ENCODE measurements at places on chromosomes 2 and 18.
A peak's percentile ranks its signal among the peaks of the same experiment; 100 is the strongest.

GRCh38 chr18:49565612-49566011, 3.8 kb downstream of the LIPG start:
- DNase-seq, result no peak

GRCh38 chr18:56637711-56638231, 621 bp downstream of the TXNL1 start:
- DNase-seq, result peak; percentile 23

DNA sequence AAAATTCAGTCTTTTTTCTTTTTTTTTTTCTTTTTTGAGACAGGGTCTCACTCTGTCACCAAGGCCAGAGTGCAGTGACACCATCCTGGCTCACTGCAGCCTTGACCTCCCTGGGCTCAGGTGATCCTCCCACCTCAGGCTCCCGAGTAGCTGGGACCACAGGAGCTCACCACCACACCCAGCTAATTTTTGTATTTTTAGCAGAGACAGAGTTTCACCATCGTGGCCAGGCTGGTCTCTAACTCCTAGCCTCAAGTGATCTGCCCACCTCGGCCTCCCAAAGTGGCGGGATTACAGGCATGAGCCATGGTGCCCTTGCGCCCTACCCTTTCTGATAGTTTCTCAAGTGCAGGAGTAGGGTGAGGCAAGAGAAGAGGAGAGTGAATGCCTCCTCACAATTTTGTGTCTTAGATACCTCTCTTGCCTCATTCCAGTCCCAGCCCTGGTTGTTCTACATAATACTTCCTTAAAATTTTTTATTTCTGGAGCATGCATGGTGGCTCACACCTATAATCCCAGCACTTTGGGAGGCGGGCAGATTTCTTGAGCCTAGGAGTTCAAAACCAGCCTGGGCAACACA, 68.2 kb upstream of the CAB39 start:
- DNase-seq, result no peak

DNA sequence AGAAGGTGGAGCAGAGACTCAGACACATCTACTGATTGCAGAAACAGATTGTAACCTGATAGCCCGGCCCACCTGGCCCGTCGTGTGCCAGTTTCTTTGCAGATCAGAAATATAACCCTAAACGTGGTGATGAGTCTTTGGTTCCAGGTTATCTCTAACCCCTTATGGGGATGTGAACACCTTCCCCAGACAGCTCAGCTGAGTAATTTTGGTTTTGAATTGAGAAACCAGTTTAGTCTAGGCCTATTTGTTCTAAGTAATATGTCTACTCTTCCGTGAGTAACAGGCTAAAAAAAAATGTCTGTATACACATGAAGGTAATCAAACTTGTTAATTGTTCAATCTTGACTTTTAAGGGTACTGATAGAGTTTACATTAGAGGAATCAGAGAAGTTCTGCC, 35.7 kb downstream of the RASGRP3 start:
- DNase-seq, result no peak

DNA sequence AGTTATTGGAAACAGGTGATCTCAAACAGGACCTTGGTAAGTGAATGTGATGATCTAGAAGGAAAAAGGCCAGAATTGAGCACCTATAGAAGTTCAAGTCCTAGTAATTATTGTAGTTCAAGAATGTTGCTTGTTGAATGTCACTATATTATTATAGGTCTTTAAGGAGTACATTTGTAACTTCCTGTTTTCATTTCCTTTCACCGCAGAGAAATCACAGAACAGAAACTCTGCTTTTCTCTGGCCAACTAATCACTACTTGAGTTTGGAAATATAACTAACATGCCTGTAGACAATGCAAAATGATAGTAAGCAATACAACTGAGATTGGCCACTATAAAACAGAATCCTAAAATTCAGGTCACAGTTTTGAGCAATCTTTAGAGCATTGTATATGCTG, 61.8 kb upstream of the EFEMP1 start:
- no peak for DNase-seq

DNA sequence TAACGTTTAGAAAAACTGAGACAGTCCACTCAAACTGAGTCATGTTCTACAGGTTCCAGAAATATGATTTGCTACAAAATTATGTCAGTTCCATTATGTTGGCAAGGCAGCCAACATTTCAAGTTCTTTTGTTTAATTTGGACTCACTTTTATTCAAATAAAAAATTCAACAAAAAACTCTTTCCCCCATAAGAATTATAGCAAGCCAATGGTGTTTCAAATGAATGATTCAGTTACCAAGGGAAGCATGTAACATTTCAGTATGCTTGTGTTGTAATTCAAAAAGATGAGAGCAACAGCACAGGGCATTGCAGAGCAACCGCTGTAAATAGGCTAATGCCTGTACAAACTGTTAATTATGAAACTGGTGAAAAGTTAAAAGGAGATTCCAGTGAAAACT, 140.8 kb downstream of the FIGN start:
- DNase-seq, result no peak

- peak; percentile 20 for DNase-seq
Observed at GRCh38 chr18:62957885-62958472, 242.6 kb downstream of the PHLPP1 start.

DNA sequence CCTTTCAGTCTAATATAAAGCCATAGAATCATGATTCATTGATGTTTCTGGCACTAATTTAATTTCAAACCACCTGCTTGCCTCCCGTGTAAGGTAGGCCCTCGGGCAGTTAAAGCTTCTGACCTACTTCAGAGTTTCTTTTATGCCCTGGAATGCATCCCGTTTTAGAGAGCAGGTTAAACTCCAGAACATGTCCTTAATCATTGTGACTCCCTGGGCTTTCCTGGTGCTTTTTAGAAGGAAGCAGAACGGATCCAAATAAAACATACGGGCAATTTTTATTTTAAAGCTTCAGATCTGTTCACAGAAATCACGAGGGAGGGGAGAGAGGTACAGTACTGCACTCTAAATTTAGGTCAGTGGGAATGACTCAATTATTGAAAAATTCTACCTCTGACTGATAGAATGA, 134.8 kb downstream of the GCA start:
- DNase-seq, result no peak

DNA sequence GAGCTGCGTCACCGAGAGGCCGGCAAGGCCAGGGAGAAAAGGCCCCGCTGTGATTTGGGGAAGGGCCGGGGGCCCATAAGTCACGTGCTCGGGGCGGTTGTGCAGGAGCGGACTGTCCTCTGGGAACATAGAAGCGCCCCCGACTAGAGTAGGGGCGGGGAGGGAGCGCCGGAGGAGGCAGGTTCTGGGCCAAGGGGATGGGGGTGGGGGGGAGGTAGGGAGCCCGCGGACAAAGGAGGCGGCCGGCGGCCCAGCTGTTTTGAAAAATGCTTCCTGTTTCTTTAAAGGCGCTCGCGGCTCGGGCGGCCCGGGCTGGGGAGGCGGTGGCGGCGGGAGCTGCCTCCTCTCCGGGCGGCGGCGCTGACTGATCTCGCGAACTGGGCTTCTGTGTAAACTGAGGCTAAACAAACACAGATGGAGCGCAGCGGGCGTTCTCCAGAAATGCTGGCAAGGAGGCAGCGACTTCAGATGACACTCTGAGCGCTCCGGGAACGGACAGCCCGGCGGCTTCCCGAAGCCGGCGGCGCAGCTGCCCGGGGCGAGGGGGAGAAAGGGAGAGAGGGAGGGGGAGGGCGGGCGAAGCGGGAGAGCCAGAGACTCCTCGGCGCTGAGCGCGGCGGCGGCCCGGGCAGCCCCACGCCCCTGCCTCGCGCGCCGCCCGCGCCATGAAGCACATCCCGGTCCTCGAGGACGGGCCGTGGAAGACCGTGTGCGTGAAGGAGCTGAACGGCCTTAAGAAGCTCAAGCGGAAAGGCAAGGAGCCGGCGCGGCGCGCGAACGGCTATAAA, at the start of gene ATOH8:
Gene ATOH8, plus strand, starts transcription at position 467 of the 788 bp plus-strand sequence. Its CDS starts 199 bp downstream, at position 666.
- peak; percentile 19 for DNase-seq

DNA sequence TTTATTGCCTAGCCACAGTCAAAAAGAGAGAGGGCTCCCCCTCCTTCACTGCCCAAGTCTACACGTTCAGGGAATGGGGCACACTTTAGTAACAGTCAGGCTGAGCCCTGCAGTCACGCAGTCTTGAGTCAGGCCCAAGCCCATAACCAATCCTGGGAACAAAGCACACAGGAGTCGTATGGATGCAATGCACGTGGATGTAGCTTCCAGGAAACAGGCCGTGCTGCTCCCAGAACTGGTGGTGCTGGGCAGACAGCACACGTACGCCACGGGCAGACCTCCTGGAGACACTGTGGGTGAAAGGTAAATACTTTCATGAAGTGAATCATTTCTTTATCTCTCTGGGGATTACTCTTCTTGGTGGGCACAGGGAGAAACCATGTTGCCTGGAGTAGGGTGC, 30.0 kb upstream of the MBP start:
- DNase-seq, result no peak

GRCh38 chr2:228802181-228803071, 468.7 kb downstream of the PID1 start:
- no peak for DNase-seq

DNA sequence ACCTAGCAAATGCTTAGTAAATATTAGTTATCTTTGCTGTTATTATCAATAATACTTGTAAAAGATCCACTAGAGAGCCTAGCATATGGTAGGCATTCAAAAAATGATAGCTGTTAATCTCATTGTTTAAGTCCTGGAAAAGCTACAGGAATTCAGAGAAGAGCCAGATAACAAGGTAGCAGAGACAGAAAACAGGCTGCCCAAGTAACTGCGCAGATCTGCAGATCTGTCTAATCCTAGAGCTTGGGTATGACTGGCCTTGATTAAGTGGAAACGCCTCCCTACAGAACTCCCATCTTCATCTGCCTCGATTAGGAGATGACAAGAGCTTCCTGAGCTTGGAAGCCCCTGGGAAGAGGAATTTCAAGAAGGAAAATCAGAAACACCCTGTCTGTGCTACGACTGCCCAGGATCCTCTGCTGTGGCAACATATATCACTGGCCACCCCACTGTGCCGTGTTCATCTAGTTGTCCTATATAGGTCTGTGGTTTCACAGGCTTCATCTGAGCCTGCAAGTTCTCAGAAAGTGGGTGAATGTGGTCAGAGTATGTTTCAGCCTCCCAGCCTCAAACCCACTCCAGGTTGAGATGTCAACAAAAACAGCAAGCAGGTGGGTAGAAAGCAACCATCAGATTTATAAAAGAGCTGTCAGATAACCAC, 151.5 kb upstream of the PKDCC start:
- DNase-seq, result no peak

- DNase-seq, result no peak
Observed at GRCh38 chr2:69744456-69744855, 2.5 kb downstream of the ANXA4 start.

DNA sequence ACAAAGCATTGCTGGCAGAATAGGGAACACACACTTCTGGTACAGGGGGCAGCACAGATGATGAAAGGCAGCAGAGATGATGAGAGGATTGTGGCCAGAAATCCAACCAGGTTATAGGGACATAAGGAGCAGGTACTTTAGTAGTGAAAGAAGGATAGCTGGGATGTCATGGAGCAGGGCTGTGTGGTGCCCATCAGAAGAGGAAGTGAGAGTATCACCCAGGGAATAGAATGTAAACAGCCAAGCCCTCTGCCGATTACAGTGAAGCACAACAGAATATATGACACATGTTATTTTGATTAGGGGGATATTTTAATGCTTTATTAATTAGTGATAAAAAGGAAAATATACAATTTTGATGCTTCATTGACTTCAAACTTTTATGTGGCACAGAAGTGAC, 883.4 kb upstream of the CDH2 start:
- no peak for DNase-seq

DNA sequence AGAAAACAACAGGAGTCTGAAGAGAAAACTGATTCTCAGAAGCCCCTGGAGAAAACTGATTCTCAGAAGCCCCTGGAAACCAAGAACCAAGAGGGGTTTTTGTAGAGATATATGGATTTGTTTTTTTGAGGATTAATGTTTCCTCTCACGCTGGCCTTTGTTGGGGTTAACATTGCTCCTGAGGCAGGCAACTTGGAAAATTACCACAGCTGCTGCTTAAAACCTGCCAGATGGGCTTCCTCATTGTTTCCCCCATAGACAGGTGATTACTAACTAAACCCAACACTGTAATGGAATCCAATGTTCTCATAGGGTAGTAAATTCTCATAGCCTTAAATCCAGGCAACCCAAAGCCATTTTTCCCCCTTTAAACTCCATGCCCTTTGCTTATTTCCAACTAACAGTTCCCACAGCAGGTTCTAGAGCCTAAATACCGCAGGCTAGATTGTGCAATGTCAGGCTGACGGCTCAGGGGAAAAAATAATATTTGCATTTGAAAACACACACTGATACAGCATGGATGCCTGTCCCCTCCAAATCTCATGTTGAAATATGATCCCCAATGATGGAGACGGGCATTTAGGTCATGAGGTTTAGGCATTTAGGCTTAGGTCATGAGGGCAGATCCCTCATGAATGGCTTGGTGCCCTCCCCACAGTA, 272.3 kb upstream of the PKDCC start:
- no peak for DNase-seq

- DNase-seq, result no peak
Observed at GRCh38 chr18:56393870-56394269, 244.5 kb downstream of the TXNL1 start.

DNA sequence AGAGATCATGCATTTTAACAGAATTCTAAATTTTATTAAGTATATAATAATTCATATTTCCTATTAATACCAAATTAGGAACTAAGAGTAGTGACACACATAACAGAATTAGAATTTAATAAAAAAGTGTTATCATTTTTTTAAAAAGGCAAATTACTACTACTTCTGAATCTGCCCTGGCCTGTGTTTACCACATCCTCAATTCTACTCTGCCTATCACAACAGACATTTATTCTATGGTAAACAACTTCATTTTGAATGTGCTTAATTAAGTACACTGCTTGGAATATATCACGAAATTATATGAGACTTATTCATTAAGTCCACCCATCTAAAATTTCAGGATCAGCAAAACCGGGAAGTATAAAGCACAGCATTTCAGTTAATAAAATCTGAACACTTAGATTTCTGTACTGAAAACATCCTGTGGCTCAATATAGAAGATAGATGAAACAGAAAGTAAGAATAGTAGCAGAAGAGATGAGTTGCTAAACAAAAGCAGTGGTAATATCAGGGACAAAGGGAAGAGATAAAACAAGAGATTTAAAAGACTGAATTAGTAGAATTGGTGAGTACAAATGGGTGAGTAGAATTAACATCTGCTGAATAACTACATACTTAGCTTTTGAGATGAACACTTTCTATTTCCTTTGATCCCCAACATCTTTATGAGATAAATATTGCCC, 3.7 kb downstream of the SMC6 start:
- no peak for DNase-seq

DNA sequence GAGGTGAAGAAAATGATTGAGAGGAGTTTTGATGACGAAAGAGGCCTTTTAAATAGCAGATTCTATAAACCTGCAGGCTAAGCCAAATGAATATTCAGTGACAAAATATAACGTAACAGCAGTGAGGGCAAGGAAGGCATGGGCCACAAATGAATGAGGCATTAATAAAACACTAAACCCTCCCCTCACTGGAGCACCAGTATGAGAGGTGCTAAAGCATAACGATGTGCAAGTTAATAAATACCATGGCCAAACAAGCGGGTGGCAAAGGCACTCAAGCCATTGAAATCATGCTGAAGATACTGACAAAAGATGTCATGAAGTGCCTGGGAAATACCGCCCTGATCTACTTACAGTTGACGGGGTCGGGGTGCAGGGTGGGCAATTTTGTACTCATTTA, 30.2 kb upstream of the LONRF2 start:
- no peak for DNase-seq

GRCh38 chr2:185239491-185239890, 499.1 kb upstream of the FSIP2 start:
- no peak for DNase-seq

Measured in activated naive CD4-positive, alpha-beta T cell treated with anti-CD3 and anti-CD28 coated beads, Interleukin-2, amount 50 U/mL, for 16 hours (primary cell).